ENCODE measurements at places on chromosomes 2 and 18. TPM values are rescaled to one million over a fixed set of nuclear protein-coding genes. Genes with fewer than 3 reads are reported as not detected.

The COL4A4 gene
- total RNA-seq, result 1.5 TPM

The CREB1 gene
- 19.5 TPM for total RNA-seq

The FAM228A gene
- not detected for total RNA-seq

The TMEM200C gene
- not detected for total RNA-seq

The EGR4 gene
- 0.33 TPM for total RNA-seq

The DAW1 gene
- 3.2 TPM for total RNA-seq

The NEU4 gene
- 0.37 TPM for total RNA-seq

The CYP27C1 gene
- 3.2 TPM for total RNA-seq

The CRYGA gene
- not detected for total RNA-seq

The HSPD1 gene
- total RNA-seq, result 545 TPM

The HAUS1 gene
- 33.7 TPM for total RNA-seq

The TLX2 gene
- 0.31 TPM for total RNA-seq

The PSD4 gene
- 11.5 TPM for total RNA-seq

The POTEI gene
- not detected for total RNA-seq

The GPAT2 gene
- not detected for total RNA-seq

The CDK5R2 gene
- 6.5 TPM for total RNA-seq

The ARMC9 gene
- 16.7 TPM for total RNA-seq

The TMEM247 gene
- total RNA-seq, result not detected

The MC5R gene
- total RNA-seq, result not detected

The PDE6D gene
- 23.3 TPM for total RNA-seq

The SPEG gene
- total RNA-seq, result 7.0 TPM

The TEKT4 gene
- not detected for total RNA-seq

The TUBA4B gene
- total RNA-seq, result 0.20 TPM

The EVX2 gene
- not detected for total RNA-seq

The EDAR gene
- total RNA-seq, result 0.09 TPM

The SLC5A7 gene
- total RNA-seq, result not detected

The FOXD4L1 gene
- total RNA-seq, result 0.31 TPM

The GCKR gene
- total RNA-seq, result not detected

The HOXD8 gene
- 5.3 TPM for total RNA-seq

The UBXN4 gene
- total RNA-seq, result 39.1 TPM

The SLC16A14 gene
- 0.82 TPM for total RNA-seq

The WNT10A gene
- total RNA-seq, result 0.10 TPM

The ZNF385B gene
- total RNA-seq, result not detected

The RFX8 gene
- total RNA-seq, result not detected

The CREG2 gene
- 8.8 TPM for total RNA-seq

The SERPINB8 gene
- total RNA-seq, result 9.3 TPM

The SLC9A4 gene
- not detected for total RNA-seq

The PLA2R1 gene
- total RNA-seq, result 2.6 TPM

The ELOA2 gene
- not detected for total RNA-seq

The KIF5C gene
- 0.46 TPM for total RNA-seq

The ZEB2 gene
- 8.3 TPM for total RNA-seq

The CCDC85A gene
- total RNA-seq, result 0.32 TPM

The CACNB4 gene
- 0.15 TPM for total RNA-seq

The MAP2 gene
- 1.9 TPM for total RNA-seq

The CCDC74B gene
- total RNA-seq, result 4.2 TPM

The SLC11A1 gene
- 0.08 TPM for total RNA-seq

The C18orf54 gene
- total RNA-seq, result 2.8 TPM

The AP1S3 gene
- total RNA-seq, result 28.6 TPM

The UNC80 gene
- not detected for total RNA-seq

The RIT2 gene
- not detected for total RNA-seq

The SCN1A gene
- total RNA-seq, result not detected

The STAT4 gene
- total RNA-seq, result 3.6 TPM

The HOXD13 gene
- 0.15 TPM for total RNA-seq

The BABAM2 gene
- 47.3 TPM for total RNA-seq

The ATG16L1 gene
- 38.2 TPM for total RNA-seq

The DOK6 gene
- not detected for total RNA-seq

The HOXD1 gene
- total RNA-seq, result 0.17 TPM

The NR4A2 gene
- total RNA-seq, result 1.7 TPM

The GALNT14 gene
- total RNA-seq, result 44.6 TPM

Measured in A549 treated with Hydrocortisone at 1 μM for 4 hours (cell line).